ENCODE measurements at places on chromosomes 2 and 18.

DNA sequence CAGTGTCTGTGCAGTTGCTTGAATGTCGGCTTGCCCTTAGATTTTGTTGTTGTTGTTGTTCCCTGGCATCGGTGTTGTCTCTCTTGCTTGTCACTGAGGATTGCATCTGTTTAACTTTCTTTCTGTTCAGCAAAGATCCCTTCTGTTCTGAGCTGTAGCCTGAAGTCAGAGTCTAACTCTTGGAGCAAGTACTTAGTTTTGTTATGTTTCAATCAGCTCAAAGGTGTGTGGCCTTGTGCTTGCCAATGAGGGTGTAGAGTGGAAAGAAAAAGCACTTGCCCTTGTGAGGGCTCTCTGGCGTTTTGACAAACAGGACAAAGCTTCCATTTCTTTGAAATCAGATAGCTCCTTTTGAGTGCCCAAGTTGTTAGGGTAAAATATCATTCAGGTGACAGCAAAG lies 757.1 kb upstream of the CDH7 start:
- DNase-seq, result peak; percentile 49

GRCh38 chr2:63796796-63797195 lies 44.9 kb upstream of the UGP2 start:
- no peak for DNase-seq

GRCh38 chr2:157929871-157930667 lies 53.9 kb upstream of the ACVR1 start:
- DNase-seq, result no peak

DNA sequence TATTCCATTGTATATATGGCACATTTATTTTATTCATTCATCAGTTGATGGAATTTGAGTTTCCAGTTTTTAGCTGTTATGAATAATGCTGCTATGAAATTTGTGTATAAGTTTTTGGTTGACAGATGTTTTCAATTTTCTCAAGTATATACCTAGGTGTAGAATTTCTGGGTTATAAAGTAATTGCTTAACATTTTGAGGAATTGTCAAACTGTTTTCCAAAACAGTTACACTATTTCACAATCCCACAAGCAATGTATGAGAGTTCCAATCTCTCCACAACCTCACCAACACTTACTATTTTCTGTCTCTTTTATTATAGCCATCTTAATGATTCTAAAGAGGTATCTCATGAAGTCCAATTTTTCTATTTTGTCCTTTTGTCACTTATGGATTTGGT lies 12.5 kb upstream of the WDSUB1 start:
- no peak for DNase-seq

GRCh38 chr2:37005118-37005868 lies 39.0 kb upstream of the STRN start:
- DNase-seq, result no peak
